GM23338 (cell line): ENCODE measurements at places on chromosomes 2 and 18.

GRCh38 chr2:189933911-189934399, 128.6 kb downstream of the MSTN start:
- H3K27me3 ChIP-seq, result no peaks in the 10 kb centered on the region
- H3K4me1 ChIP-seq, result no peaks in the 10 kb centered on the region
- no peak for DNase-seq
- no peak overlapping the region for H3K4me3 ChIP-seq
- H3K27ac ChIP-seq, result no peak overlapping the region

DNA sequence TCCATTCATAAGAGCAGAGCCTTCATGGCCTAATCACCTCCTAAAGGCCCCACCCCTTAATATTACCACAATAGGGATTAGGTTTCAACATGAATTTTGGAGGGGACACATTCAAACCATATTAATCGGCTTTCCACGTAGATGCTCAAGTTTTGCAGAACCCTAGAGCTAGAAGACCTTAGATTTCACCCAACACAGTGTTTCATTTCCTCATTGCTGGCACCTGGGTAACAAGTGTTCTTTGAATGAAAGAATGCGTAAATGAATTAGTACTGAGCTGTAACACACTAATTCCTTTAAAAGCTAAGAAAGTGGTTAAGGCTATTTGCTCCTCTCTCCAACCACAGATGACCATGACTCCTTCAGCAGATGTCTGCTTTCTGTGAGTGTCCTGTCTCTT, 252.5 kb downstream of the SMAD2 start:
- no peaks in the 10 kb centered on the region for H3K36me3 ChIP-seq
- H3K27me3 ChIP-seq, result no peaks in the 10 kb centered on the region
- H3K4me3 ChIP-seq, result no peak overlapping the region
- DNase-seq, result no peak

DNA sequence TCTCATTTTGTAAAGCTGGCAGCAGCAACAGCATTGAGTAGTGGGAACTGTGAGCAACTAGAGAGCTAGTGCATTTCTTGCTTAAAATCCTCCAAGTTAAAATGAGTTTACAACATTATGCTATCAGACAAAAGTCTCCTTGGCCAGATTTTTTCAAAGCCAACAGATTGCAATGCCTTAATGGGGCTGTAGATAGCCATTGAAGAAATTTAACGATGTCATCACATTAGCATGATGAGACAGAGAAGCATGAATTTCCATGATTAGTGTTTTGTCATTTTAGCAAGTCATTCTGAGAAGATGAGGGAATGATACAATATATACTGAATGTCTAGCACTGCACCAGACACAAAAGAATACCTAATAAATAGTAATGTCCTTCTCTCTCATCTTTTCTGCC, 307.5 kb upstream of the REG3G start:
- H3K27ac ChIP-seq, result no peak overlapping the region
- H3K4me1 ChIP-seq, result no peaks in the 10 kb centered on the region
- DNase-seq, result no peak
- no peaks in the 10 kb centered on the region for H3K27me3 ChIP-seq
- H3K4me3 ChIP-seq, result no peak overlapping the region

DNA sequence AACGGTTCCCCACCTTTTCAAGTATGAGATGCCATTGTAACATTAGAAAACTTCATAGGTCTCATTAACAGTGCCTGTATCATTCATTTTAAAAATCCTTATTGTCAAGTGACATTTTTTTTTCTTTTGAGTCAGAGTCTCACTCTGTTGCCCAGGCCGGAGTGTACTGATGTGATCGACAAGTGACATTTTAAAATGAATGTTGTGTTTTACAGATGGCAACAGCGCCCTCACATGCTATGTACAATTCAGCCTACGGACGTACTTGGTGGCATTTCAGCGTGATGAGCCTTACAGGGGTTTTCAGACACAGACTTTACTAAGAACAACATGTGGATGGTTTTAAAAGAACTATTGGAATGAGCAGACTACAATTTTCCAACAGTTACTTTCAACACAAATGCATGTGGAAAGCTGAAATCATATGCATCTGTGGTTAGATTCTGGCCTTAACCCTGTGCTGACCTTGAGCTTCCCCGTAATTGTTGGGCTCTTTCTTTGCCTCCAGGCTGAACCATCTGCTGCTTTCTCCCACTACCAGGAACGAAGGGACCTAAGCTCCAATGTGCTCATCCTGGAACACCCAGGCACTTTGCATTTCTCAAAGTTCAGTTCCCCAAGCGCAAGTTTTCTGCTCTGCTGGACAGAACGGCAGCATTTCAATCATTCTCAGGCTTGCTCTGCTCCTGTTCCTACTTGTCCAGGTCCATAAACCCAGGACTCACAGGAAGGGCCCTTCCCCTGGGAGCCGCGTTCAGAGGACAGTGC, 119.9 kb upstream of the NDUFV2 start:
- no peaks in the 10 kb centered on the region for H3K27me3 ChIP-seq
- no peak overlapping the region for H3K4me3 ChIP-seq
- H3K27ac ChIP-seq, result no peak overlapping the region
- H3K4me1 ChIP-seq, result peaks cover 22% of the 10 kb centered on the region

DNA sequence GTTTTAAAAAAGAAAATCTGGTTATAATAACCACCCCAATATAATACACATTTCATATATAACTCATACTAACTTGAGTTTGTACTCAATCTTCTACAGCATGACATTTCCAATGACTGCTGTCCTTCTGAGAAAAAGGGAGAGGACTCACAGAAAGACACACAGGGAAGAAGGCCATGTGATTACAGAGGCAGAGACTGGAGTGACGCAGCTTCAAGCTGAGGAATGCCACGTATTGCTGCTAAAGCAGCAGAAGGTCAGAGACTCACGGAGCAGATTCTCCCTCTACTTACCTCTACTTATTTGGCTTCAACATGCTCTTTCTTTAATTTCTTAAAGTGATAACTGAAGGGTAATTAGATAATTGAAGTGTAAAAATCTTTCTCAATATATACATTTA, 753.5 kb upstream of the PKDCC start:
- H3K4me3 ChIP-seq, result no peak overlapping the region
- H3K4me1 ChIP-seq, result no peaks in the 10 kb centered on the region
- no peaks in the 10 kb centered on the region for H3K27me3 ChIP-seq
- DNase-seq, result peak; percentile 31
